Osteocyte (in vitro differentiated cells): ENCODE measurements at places on chromosomes 16 and 17. TPM values are rescaled to one million over a fixed set of nuclear protein-coding genes. Genes with fewer than 3 reads are reported as not detected.
A peak's percentile ranks its signal among the peaks of the same experiment; 100 is the strongest.

The EFNB3 gene
- total RNA-seq, result 12.3 and 12.7 TPM in 2 replicates

The ACSM2A gene
- not detected in 2 replicates for total RNA-seq

DNA sequence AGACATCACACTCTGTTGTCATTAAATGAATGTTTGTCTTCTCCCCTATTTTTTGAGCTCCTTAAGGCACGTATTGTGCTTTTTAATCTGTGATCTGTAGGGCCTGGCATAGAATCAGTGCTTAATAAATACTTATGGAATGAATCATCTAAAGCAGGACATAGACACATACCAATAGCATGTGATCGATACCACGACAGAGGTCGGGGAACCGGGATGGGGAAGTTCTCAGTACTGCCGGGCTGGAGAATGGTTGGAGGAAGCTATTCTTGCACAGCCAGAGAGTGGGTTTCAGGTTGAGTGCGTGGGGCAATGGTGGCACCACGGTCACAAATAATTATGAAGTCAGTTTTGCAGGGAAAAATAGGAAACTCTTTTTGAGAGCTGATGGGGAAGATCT lies 26.8 kb downstream of the NLRP1 start:
- peak; percentile 64 for DNase-seq

DNA sequence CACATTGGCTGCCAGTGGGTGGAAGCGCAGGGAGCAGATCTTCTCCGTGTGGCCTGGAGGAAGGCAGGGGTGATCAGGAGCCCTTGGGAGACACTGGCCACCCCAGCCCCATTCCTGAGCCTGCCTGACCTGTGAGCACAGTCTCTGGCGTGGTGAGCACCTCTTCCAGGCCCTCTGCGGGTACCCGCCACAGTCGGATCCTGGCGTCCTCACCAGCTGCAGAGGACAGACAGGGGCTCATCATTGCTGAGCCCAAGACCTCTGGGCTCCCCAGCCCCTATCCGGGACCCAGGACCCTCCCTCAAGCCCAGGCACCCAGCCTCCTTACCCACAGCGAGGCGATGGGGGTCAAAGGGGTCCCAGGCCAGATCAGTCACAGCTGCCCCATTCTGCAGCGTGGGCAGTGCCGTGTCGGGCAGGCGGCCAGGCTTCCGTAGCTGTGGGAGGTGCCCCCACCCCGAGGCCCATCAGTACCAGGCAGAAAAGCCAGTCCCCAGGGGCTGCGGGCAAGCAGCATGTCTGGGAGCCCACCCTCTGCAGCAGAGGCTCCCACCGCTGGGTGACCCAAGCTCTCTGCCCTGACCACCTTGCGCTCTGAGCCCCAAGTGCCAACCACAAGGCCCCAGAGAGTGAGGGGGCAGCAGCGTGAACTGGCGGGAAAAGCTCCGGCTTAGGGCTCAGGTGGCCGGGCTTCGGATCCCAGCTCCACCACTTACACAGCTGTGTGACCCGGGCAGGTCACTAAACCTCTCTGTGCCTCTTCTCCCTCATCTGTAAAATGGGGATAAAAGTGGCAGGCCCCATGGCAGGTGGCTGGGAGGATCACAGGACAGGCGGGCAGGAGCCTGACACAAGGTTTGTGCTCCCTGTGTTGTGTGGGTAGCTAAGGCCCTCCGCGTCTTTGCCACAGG lies 10.2 kb upstream of the PAM16 start:
- no peak for DNase-seq

GRCh38 chr17:72931163-72931562 lies 161.3 kb downstream of the SLC39A11 start:
- DNase-seq, result no peak
